ENCODE measurements at places on chromosomes 1 and 21.

GRCh38 chr21:38861989-38862683 lies 56.4 kb downstream of the ETS2 start:
- DNase-seq, result no peak

- no peak for DNase-seq
Observed at GRCh38 chr1:230824919-230825721, 43.2 kb downstream of the C1orf198 start.

- peak; percentile 67 for DNase-seq
Observed at GRCh38 chr1:154975409-154976059, 1.1 kb downstream of the CKS1B start.

GRCh38 chr1:247542811-247543210 lies 6.1 kb upstream of the GCSAML start:
- no peak for DNase-seq

- DNase-seq, result no peak
Observed at GRCh38 chr1:230250666-230251065, 175.5 kb downstream of the PGBD5 start.

- peak; percentile 35 for DNase-seq
Observed at GRCh38 chr1:46131712-46132528, 509 bp downstream of the PIK3R3 start.

GRCh38 chr1:111275780-111276433 lies 14.7 kb upstream of the CHIA start:
- no peak for DNase-seq

- DNase-seq, result peak; percentile 75
Observed at GRCh38 chr1:2415801-2416208, 3.4 kb upstream of the PEX10 start.

DNA sequence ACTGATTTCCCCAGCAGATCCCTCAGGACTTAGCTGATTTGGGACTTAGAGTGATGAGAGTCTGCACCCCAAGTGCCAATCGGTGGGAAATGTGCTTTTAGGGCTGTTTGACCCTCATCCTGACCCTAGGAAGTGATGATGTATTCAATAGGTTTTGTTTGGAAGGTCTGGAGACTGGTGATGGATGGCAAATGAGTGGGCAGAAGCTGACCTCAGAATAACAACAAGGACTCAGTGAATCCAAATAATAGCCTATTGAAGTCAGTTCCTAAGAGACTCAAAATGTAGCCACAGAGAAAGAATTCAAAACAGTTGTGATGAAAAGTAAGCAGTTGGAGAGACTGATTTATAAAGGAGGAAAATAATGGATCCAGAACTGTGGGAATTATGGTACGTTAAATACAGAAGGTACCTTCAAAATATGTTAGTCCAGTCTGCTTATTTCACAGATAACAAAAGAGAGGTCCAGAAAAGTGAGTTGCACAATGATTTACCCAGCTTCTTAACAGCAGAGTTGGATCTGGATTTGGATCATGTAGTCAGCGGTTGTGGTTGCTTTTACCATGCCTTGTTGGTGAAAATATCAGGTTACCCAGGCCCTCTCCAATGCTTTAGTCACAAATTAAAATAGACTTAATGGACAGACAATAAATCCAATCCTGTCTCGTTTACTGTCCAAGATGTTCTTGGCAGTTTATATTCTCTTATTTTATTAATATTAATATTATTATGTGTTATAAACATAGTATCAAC lies 123.0 kb upstream of the PTBP2 start:
- DNase-seq, result no peak

DNA sequence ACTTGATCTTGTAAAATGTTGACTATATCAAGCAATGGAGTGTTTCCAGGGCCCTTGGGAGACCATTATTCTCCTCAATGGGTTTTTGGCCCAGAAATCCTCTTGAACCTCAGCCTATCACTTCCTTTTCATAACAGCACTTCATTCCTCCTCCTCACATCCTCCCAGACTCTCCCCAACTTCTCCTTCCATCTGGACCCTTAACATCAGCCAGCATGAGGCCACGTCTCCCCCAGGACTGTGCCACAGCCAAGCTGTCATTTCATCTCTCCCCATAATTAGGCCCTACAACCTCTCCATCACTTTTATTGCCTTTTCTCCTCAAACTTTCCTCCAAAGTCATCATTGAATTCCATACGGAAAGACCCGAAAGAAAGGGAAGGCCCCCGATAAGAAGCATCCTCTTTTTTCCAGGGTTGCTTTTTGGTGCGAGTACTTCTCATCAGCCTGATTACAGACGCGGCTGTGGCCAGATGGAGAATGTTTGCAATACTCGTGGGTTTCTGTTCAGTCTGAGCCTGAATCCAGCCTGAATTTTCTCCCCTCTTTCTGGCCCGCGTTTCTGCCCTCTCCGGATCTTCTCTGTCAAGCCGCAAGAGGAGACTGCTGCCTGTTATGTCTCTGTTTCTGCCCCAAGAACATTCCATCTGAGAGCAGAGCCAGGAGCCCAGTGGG lies 52.7 kb upstream of the SLC25A33 start:
- no peak for DNase-seq

- DNase-seq, result no peak
Observed at GRCh38 chr1:160090760-160091159, 7.7 kb downstream of the IGSF8 start.

- DNase-seq, result no peak
Observed at GRCh38 chr1:78839704-78840277, 166.7 kb downstream of the ADGRL4 start.

- peak; percentile 41 for DNase-seq
Observed at GRCh38 chr1:143720087-143721023, 251.4 kb downstream of the FAM72C start.

DNA sequence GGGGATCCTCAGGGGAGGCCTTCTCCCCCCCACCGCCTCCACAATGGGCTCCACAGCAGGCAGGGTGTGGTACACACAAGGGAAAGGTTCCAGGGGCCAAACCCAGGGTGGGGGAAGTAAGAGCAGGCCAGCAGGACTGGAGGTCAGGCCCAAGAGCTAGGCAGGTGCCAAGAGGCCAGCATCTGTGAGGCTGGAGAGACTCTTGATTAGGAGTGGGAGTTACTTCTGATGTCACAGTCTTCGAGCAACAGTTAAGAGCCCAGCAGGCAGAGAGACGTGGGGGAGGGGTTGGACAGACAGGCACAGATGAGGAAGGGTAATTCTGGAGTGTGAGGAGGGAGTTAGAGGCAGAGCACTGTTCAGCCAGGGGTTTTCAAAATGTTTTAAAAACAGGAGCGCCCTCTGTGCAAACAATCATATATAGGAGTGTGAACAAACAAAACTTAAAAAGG lies 55.8 kb downstream of the SLC9A1 start:
- no peak for DNase-seq

DNA sequence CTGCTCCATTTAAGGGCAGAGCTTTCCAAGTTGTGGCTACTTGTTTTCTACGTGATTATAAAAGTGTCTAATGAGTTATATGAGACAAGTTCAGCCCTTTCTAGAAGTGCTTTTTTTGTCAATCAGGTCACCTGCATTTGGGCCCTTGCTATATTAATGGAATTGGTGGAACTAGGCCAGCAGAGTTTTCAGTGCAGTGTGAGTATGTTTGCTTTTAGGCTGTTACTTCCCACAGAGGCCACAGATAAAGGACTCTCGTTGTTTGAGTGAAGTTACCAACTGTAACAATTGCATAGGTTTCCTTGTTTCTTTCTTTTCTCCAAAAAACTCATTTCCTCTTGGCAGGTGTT lies 10.9 kb downstream of the SMAP2 start:
- DNase-seq, result no peak

DNA sequence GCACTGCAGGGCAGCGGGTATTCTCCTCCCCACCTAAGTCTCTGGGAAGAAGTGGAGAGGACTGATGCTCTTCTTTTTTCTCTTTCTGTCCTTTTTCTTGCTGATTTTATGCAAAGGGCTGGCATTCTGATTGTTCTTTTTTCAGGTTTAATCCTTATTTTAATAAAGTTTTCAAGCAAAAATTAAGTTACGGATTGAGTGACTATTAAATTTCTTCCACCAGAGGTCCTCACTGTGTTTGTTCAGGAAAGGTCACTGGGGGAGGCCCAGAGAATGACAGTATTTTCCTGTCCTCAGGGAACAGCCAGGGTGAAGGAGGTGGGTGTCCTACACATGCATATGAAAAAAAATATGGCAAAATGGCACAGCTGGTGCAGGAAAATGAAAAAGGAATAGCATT lies 4.4 kb upstream of the ELF3 start:
- no peak for DNase-seq

GRCh38 chr1:41372600-41372993 lies 11.4 kb downstream of the FOXO6 start:
- no peak for DNase-seq

GRCh38 chr1:115781343-115781742 lies 12.8 kb upstream of the CASQ2 start:
- DNase-seq, result no peak

DNA sequence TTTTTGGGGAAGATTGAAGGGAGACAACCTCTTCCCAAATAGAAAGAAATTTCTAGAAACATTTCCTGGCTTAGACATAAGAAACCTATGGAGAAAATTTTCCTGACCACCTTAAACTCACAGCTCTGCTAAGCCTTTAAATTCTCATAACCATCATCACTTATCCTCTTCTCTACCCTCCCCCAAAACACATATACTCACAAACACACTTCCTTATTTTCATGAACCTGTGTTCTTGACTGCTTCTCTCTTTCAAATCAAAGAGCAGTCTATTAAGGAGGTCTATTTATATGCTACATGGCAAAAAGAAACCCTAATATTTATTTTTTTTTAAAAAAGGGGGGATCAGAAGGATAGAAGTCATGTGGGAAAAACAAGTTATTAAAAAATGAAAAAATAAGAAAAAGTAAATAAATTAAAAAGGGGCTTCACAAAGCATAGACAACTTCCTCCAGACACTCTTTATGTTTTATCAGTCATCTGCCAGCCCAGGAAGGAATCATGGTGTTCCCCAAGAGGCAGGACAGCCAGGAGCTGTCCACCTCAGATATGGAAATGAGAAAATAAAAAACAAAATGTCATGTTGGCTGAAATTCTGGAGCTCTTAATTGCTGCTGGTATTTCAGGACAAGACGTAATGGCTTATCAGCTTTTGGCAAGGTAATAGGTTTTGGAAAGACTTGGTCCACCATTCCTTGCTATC lies 12.8 kb upstream of the RGS2 start:
- no peak for DNase-seq

DNA sequence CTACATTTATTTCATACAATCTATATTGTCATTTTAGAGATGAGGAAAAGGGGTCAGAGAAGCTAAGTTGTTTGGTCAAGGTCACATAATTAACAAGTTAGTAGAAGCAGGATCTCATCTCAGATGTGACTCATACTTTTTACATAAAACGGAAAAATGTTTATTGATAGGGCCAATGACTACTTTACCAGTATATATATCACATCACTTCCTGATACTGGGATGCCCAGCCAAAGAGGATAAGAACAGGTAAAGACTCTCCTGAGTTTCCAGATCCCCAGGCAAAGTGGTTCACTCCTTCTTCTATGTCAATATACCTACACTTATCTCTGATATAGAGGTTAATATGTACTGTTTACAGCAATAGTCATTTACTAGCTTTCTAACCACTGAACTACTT lies 21.0 kb downstream of the YIPF1 start:
- DNase-seq, result no peak

- no peak for DNase-seq
Observed at GRCh38 chr1:211118407-211119102, 15.4 kb downstream of the KCNH1 start.

- DNase-seq, result peak; percentile 74
Observed at GRCh38 chr1:210407207-210407886, 78.6 kb downstream of the HHAT start.

GRCh38 chr21:45217010-45217409 lies 70.7 kb downstream of the POFUT2 start:
- no peak for DNase-seq

DNA sequence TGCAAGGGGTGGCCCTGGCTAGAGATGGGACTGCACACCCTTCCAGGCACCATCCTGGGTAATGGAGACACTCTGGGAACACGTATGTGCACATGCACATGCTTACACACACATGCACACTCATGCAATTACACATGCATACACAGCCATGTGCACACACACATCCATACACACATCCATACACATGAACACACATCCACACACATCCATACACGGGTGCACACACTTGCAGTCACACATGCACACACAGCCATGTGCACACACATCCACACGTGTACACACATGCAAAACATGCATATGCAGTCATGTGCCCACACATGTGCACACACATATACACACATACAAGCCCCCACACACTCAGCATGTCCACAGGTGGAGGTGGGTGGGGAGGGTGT lies 22.3 kb upstream of the POFUT2 start:
- no peak for DNase-seq

DNA sequence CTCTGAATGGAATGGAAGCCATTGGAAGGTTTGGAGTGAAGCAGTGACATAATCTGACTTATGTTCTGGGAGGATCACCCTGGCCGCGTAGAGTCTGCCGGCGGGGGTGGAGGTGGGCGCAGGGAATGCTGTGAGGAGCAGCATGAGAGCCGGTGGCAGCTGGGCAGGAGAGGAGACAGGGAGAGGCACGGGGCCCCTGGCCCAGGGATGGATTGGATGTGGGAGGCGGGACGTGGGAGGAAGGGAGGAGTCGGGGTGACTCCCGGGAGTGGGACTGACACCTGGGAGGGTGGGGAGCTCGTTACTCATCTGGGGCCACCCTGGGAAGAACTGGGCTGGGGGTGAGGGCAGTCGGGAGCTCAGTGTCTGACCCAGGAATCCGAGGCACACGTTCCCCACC lies 10.4 kb upstream of the KCNAB2 start:
- DNase-seq, result no peak

- DNase-seq, result no peak
Observed at GRCh38 chr1:26701995-26702679, 6.3 kb downstream of the ARID1A start.

DNA sequence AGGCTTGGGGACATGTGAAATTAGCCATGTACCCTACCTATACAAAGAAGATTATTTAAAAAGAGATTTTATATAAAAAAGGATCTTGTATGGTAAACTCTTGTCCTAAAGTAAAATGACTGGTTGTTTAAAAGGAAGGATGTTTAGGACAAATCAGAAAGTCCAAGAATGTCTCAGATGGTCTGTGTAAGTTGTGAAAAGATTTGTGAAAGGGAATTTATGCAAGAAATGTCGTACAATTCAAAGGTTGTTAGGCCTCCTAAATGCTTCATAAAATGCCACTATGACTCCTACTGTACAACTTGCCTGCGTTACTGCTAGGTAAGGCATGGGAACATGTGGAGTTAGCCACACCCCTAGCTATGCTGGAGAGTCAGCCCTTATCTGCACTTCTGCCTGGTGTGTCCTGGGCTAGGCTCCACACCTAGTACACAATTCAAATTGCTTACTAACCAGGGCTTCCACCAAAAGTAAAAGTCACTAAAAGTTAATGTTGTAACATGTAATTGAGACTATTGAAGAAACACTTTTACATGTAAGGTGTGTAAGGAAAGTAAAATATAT lies 19.7 kb downstream of the PRDX6 start:
- DNase-seq, result no peak
